SK-N-SH treated with all-trans-retinoic acid at 6 μM for 48 hours (cell line): ENCODE measurements at places on chromosomes 6 and 20.

GRCh38 chr6:38714239-38715015, 684 bp upstream of the DNAH8 start:
- ATAC-seq = peak; percentile 35; the same call in 2 of the 3 replicates

- no peak for ATAC-seq
These were observed 251.8 kb upstream of the OPRM1 start for GRCh38 chr6:153787341-153787606.

DNA sequence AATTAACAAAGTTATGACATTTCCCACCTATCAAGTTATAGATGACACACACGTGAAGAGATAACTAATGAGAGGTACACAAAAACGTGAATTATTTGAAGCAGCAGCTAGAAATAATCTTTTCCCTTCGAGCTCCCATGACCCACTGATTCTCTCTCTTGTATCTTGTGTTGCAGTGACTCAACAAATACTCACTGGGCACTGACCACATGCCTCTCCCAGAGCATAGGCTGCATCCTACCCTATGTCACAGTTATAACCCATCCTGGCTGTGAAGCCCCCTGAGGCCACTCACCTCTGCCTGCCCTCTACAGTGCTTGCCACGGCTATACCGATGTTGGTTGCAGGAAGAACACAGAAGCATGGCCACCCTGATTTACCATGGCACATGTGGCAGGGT, 91.8 kb downstream of the INSM1 start:
- ATAC-seq = no peak

- ATAC-seq = peak; percentile 98
These were observed 5.7 kb upstream of the RBPJL start for GRCh38 chr20:45300961-45301360.

DNA sequence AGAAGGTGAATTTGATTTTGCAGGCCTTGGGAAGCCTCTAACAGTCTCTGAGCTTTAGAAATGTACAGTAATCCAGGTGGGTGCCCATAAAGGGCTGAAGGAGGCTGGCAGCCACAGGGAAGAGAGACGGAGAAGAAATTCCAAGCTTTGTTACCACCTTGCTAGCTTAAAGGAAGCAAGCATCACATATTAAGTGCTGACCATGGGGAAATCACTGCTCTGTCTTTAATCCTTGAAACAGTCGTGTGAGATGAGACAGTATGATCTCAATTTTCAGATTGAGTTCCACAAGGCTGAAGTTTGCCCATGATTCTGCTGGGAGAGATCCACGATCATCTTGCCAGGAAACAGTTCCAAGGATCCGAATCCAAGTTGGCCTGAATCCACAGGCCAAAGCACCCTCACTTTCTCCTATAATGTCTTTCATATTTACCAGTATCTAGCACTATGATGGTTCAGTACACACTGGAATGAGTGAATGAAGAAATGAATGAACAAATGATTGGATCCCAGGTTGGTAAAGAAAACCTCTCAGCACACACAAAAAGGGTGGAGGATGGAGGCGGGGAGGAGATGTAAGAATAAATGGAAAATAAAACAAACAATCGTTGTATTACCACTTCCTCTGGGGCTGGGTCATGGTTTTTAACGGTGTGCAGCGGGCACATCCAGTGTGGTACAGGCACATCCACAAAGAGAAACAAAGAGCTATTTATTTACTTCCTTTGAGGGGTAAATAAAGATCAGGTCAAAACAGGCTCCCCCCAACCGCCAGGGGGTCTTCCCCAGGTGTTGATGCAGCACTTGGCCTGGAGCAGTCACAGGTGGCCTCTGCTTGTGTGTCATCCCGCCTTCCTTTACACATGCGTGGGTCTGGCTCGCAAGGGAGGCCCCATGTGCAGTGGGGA, 28.2 kb upstream of the TAF8 start:
- no peak for ATAC-seq
